PC-9 (cell line): ENCODE measurements at places on chromosomes 2 and 18. TPM values are rescaled to one million over a fixed set of nuclear protein-coding genes. Genes with fewer than 3 reads are reported as not detected.

ABCA12 gene
- 1.8 and 2.0 TPM in 2 replicates for total RNA-seq

CFC1 gene
- not detected in 2 replicates for total RNA-seq

C2orf72 gene
- total RNA-seq, result 0.13 TPM in 1 of 2 replicates, not detected in the other

AGXT gene
- not detected in 2 replicates for total RNA-seq

LRRFIP1 gene
- 221 and 238 TPM in 2 replicates for total RNA-seq

CFAP65 gene
- not detected in 2 replicates for total RNA-seq

FHL2 gene
- total RNA-seq, result 109 and 117 TPM in 2 replicates

TRIM43 gene
- not detected in 2 replicates for total RNA-seq

ADCYAP1 gene
- not detected in 2 replicates for total RNA-seq

DPYSL5 gene
- total RNA-seq, result not detected in 2 replicates

MARCHF4 gene
- total RNA-seq, result 7.7 and 14.5 TPM in 2 replicates

- no peak for DNase-seq
Measured at GRCh38 chr2:144267239-144267638, 252.7 kb downstream of the ZEB2 start.

GRCh38 chr2:219688560-219689445 is 61.4 kb downstream of the SLC4A3 start:
- peak; percentile 92 for DNase-seq

- no peak for DNase-seq
Measured at GRCh38 chr2:10750610-10751009, 29.2 kb downstream of the ATP6V1C2 start.

DNA sequence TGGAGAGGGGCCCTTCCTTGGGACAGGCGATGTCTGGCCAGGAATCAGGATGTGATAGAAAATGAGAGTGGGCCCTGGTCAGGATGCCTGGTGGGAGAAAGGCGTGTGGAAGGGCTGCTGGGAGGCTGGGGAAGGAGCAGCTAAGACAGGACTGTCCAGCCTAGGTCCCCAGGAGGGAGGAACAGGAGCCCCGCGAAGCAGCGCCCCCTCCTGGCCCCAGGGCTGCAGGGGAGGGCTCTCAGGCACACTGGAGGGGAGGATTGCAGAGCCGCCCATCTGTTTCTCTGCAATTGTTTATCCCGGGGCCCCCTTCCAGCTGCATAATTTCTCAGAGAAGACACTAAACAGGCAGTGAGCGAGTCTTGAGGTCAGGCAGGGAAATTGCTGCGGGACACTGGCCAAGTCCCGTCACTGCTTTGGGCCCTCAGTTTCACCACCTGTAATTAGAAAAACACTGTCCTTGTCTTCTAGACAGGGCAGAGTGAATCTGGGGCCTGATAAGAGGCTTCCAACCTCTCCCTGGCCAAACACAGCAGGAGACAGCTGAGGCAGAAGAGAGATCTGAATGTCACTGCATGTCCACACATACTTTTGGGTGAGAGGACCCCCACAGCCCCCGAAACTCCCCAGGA is 3.9 kb upstream of the NPPC start:
- no peak for DNase-seq

DNA sequence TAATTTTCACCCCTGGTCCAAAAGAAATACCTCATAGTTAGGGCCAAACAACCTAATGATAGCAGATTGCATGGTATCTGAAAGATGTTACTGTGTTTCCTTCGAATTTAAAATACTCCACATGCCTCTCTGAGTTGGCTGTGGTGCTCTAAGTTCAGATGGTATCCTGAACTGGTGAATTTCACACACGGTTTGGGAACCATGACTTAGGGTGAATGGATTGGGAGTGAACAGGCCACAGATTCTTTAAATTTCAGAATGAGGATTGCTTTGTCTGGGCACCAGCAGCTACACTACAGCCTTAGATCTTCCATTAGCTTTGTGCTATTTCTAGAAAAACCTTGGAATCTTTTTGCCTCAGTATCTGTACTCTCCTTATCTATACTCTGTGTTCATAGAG is 6.2 kb downstream of the GMCL1 start:
- DNase-seq, result no peak

DNA sequence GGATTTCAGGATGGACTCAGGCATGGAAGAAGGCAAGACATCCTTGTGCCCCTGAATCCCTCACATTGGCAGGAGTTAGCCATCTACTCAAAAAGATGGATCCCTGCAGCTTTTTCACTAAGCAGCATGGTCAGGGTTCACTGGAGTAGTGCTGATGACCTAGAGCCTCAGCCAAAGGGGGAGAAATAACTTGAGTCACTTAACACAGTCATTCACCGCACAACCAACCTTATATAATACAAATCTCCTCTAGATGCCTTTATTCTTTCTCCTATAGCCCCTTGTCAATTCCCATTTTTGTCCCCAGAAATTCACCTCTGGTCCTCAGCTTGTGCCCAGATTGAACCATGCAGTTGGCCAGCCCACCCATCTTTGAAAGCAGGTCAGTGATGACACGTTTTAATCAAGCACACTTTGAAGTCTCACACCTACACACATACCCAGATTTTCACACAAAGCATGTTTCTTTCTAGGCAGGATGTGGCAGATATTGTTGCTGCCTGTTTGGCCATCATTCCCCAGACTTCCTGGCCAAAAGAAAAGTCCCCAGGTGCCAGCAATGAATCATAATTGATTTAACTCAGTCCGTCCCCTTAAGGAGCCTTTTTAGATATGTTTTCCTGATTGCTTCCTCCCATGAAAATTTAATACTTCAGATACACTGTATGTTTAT is 84.2 kb downstream of the LBH start:
- DNase-seq, result no peak

DNA sequence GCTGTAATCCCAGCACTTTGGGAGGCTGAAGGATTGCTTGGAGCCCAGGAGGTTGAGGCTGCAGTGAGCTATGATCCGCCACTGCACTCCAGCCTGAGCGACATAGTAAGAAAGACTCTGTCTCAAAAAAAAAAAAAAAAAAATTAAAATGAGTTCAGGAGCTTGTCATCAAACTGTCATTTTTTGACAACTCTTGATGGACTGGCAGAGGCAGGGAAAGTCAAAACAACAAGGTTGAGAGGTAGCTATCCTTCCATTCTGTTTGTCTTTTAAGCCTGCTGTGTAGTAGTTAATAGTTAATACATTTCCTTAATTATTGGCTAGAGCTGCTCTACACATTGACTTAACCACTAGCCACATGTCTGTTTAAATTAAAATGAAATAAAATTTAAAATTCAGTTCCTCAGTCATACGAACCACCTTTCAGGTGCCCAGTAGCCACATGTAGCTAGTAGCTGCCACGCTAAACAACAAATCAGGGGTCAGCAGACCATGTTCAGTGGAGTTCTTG is 22.7 kb downstream of the DPYSL5 start:
- no peak for DNase-seq

DNA sequence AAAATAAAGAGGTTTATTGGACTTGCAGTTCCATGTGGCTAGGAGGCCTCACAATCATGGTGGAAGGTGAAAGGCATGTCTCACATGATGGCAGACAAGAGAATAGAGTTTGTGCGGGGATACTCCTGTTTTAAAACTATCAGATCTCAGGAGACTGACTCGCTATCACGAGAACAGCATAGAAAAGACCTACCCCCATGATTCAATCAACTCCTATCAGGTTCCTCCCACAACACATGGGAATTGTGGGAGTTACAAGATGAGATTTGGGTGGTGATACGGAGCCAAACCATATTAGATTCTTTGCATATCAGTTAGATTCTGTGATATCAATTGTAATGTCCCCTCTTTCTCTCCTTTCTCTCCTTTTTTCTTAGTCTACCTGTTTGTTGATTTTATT is 1178.7 kb upstream of the LRRTM1 start:
- DNase-seq, result no peak

- peak; percentile 4 for DNase-seq
Measured at GRCh38 chr18:78984941-78985784, 5.5 kb downstream of the SALL3 start.

DNA sequence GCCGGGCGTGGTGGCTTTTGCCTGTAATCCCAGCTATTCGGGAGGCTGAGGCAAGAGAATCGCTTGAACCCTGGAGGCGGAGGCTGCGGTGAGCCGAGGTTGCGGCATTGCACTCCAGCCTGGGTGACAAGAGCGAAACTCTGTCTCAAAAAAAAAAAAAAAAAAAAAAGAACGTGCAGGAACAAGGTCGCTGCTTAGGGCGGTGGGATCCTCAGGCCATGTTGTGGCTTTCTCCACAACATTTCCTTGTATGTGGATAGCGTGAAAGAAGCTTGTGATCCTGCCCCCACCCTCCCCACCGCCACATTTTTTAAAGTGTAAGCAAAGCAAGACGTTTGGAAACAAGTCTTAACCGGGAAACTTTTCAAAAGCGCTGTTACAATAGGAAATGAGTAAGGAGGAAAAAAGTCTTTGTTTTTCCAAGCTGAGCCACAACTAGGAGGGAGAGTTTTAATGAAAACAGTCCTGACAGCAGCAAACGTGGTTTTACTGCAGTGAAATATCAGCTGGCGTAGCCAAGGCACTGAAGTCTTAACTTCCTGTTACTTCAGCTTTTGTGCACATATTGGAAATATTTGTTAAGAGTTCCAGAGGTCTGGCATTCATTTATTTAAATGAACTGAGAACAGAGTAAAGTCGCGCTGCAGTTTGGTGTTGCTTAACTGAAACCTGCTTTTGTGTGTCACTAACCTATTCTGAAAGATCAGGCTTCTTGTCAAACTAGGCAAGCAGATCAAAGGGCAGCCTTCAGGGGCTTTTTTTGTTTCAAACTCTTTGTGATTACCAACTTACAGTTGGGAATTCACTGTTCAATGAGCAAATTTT is 3.8 kb downstream of the TGIF1 start:
- DNase-seq, result peak; percentile 83

DNA sequence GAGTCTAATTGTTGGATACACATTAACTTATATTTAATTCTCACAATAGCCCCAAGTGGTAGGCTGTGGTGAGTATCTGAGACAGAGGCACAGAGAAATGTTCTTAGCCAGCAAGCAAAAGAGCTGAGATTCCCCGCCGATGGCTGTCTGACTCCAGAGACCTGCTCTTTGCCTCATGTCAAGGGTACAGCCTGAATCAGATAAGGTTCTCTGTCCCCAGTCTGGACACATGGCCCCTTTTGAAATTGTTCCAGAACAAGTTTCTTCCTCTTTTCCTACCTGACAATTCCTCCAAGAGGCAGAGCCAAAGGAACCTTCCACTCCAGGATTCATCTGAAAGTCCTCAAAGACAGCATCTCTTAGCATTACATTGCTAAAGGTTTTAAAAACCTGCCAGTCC is 512.9 kb upstream of the TNP1 start:
- DNase-seq, result no peak

- DNase-seq, result peak; percentile 60
Measured at GRCh38 chr2:71880846-71881610, 266.6 kb downstream of the CYP26B1 start.

- DNase-seq, result no peak
Measured at GRCh38 chr2:65070172-65070830, 14.1 kb downstream of the CEP68 start.

DNA sequence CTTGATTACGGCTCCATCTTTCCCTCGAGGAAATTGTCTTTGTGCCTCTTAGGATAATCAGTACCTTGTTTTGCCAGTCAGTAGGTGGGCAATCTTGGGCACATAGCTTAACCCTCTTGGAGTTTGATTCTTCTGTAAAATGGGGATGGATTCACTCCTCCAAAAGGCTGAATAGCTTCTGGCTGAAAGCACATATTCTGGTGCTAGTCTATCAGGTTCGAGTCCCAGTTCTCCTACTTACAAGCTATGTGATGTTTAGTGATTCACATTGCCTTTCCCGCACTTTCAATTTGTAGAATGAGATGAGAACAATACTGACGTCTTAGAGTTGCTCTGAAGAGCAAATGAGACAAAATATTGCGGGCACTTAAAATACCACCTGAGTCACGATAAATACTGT is 43.9 kb downstream of the ATIC start:
- DNase-seq, result no peak

- no peak for DNase-seq
Measured at GRCh38 chr2:120736624-120737339, 1.1 kb downstream of the GLI2 start.

GRCh38 chr2:193153576-193153975 is 958.8 kb upstream of the TMEFF2 start:
- no peak for DNase-seq

- no peak for DNase-seq
Measured at GRCh38 chr2:16952805-16953204, 287.2 kb upstream of the CYRIA start.

DNA sequence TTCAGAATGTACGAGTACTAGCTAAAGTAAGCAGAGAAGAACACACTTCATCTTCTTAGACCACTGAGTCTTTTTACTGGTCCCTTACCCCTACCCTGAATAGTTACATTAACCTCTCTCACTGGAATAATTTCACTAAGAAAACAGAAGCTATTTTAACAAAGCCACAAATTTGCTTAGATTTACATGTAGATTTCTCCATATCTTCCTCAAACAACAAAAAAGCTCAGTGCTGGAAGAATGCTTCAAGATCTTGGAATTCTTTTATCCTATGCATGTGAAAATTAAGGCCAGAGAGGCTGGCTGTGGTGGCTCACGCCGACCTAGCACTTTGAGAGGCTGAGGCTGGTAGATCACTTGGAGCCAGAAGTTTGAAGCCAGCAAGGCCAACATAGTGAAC is 35.2 kb downstream of the MOGAT1 start:
- DNase-seq, result no peak

- DNase-seq, result no peak
Measured at GRCh38 chr2:17979707-17980106, 101.2 kb downstream of the KCNS3 start.

- DNase-seq, result peak; percentile 24
Measured at GRCh38 chr18:62715759-62716615, 646 bp downstream of the PHLPP1 start.

DNA sequence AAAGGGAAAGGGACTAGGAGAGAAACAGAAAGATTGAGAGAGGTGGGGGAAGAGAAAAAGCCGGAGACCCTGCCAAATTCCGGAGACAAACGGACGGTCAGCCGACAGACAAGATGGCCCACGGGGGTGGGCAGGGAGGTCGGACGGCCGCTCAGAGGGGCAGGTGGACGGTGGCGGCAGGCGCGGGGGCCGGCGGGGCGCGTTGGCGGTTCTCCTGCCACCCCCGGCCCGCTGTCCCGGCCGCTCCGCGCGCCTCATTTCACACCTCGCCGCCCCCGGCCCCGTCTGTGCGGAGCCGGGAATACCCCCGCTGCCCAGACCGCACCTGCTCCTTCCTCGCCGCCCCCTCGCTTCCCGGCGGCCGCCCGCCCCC is 935 bp downstream of the SLC30A3 start:
- no peak for DNase-seq

DNA sequence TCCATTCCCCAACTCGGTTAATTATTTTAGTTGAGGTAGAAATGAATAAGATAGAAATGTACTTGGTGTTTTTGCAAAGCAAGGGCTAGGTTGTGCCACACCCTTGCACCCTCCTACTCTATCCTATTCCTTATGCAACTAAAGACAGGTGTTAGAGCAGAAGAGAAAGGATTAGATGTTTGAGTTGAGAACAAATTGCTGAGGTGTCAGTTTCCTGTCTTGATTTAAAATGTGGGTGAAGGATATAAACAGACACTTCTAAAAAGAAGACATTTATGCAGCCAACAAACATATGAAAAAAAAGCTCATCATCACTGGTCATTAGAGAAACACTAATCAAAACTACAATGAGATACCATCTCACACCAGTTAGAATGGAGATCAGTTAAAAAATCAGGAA is 1256.2 kb downstream of the CNTNAP5 start:
- DNase-seq, result no peak
